NCI-H526 (cell line): ENCODE measurements at places on chromosomes 16 and 17.

DNA sequence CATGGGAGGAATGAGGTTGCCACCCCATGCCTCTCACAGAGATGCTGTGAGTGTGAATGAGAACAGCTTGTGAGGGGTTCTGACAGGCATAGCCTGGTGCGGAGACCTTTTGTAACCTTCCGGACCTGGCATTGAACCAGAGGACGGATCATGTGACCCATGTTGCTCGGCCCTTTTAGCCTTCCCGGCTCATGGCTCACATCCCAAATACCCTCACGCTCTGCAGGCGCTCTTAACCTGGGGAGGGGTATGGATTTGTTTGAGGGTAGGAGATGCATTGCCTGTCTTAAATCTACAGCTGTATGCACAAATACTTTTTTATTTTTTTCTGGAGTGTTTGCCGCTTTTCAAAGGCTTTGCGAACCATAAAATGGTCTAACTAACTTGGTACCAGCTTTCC, 102.4 kb upstream of the CRHR1 start:
- DNase-seq, result no peak

DNA sequence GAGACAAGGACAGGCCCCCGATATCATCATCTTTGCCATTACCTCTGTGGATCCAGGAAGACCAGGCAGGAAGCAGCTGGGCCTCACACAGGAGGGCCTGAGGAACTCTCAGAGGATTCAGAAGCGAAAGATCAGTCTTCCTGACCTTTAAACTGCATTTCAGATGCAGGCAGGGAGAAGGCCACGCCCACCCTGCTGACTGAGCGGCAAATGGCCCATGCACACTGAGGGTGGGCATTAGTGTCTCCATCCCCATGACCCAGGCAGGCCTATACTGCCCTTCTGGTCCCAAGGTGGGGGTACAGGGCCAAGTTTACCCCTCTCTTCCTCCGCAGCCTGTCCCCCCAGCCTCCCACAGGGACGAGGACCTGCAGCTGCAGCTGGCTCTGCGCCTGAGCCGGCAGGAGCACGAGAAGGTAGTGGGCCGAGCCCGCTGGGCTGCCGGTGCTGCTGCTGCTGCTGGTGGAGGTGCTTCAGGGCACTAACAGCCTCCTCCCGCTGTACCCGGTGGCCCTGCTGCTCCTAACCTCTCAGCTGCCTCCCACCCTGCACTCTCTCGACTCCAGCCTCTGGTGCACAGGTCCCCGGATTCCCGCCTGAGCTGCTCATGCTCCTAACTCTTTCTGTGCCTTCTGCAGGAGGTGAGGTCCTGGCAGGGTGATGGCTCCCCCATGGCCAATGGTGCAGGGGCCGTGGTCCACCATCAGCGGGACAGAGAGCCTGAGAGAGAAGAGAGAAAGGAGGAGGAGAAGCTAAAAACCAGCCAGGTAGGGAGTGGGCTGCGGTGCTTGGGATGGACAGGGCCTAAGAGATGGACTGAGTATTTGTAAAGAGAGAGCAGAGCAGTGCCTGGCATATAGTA, 6.2 kb downstream of the EPN3 start:
- no peak for DNase-seq

- DNase-seq, result no peak
Observed at GRCh38 chr16:82055728-82056549, 20.9 kb downstream of the HSD17B2 start.

DNA sequence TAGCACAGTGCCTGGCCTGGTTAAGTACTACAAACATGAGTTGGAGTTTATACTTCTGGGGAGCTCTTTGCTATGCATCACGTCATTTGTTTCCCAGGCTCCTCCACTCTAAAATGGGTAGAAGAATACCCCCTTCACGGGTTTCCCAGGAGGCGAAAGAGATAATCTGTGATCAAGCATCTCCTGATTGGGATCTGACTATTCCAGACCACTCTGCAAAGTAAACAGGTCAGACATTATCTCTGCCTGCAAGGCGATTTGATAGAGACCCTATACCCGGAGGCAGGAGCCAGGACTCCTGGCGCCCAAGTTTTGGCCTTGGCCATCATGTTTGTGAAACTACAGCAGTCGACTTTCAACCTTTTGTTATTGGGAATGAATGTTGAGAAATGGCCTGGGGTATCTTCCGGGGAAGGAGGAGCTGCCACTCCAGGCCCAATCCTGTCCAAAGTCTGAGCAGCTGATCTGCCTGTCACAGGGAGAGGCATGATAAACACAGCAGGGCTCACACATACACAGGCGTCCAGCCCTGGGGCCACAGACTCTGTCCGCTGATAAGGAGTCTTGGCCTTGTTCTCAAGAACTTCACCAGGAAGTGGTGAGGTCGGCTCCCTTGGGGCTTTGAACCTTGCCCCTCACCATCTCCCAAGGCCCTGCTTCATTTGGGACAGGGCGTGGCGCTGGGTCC, 199.9 kb downstream of the MAF start:
- DNase-seq, result no peak

DNA sequence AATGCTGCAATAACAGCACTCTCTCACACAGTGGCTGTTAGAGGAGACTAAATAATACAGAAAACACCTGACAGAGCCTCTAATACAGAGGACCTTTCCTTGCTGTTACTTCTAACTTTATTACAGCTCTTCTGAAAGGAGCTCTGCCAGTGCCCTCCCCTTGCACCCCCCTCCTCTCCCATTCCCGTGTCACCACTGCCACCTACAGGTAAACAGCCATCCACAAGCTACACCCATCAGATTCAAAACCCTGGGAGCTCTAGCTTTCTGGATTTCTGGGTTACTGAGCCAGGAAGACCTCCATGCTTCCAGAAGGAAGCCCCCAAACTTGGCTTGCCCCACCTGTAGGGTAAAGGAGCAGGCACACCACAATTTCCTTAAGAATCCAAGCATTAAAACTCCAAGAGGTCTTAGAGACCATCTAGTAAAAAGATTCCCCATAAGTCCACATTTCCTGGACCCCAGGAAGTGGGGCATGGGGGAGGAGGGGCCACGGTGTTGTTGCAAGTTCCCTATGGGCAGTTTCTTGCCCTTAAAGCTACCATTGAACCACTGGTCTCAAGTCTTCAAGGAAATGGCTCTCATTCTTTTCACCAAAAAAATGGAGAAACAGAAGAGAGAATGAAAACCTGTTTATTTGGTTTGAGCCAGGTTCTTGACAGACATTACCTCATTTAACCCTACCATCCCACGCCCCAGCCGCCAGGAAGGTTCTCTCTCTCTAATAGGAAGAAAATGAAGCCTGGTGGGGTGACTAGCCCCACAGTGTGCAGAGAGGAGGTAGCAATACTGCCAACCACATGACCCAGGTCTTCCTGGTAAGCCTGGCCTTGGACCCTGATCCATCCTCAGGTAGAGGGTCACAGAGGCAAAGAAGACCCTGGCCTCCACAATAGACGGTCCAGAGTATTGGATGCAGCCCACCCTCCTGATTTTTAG, 52.8 kb downstream of the TOM1L2 start:
- DNase-seq, result peak; percentile 25

GRCh38 chr16:19963301-19963700, 78.7 kb upstream of the GPRC5B start:
- DNase-seq, result no peak

DNA sequence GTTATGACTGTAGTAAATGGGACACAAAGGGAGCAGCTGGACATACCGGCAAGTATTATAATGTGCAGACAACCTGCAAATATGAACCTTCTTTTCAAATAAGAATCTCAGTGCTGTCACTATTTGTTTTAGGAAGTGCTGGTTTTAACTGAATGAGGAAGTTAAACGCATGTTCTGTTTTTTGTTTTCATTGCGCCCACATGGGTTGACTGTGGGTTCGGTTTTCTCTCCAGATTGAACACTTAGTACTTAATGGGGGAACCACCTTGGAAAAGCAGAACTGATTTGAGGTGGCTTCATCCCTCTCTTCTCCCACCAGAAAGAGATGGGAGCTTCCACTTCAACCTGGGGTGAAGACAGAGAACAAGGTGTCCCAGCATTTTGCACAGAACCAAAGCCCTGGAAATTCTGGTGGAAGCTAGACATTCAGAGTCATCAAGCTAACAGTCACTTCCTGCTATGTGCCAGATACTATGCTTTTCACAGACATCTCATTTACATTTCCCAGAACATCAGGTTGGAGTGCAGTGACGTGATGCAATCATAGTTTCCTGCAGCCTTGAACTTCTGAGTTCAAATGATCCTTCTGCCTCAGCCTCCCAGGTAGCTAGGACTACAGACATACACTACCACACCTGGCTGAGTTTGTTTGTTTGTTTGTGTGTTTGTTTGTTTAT, 149.8 kb downstream of the CDH13 start:
- no peak for DNase-seq

DNA sequence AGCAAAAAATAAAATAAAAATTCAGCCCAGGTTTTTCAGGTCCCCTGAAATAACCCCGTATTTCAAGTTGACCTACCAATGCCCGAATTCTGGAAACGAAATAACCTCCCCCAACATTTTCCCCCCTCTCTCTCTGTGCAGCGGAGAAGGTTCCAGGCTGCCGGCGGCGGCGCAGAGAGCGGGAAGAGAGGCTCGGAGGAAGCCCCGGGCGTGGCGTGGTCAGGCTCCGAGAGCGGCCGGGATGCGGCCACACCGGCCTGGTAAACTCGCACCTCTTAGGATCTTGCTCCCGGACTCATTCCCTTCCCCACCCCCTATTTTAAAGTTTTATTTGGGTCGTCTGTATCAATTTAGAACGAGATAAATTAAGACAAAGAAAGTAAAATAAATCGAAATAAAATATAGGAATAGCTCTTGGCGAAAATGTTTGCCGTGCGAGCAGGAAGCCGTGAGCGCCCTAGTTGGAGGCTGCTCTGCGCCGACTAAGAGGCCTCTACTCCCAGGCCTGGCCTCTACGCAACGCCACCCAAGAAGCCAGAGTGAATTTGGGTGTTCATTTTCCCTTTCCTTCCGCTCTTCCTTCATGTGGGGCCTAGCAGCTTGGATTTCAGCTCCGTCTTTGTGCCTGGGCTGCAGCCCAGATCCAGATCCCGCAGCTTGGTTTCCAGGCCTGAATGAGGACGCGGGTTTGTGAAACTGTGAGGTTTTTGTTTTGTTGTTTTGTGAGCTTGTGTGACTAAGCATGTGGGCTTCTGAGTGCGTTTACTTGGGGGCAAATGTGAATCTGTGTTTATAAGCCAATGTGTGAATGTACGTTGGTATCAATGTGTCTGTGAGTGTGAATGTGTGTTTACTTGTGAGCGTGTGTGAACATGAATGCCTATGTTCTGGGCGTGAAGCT, 1.5 kb upstream of the HOXB6 start:
- DNase-seq, result no peak
